Fibroblast of gingiva (primary cell): ENCODE measurements at places on chromosomes 7 and 10.

DNA sequence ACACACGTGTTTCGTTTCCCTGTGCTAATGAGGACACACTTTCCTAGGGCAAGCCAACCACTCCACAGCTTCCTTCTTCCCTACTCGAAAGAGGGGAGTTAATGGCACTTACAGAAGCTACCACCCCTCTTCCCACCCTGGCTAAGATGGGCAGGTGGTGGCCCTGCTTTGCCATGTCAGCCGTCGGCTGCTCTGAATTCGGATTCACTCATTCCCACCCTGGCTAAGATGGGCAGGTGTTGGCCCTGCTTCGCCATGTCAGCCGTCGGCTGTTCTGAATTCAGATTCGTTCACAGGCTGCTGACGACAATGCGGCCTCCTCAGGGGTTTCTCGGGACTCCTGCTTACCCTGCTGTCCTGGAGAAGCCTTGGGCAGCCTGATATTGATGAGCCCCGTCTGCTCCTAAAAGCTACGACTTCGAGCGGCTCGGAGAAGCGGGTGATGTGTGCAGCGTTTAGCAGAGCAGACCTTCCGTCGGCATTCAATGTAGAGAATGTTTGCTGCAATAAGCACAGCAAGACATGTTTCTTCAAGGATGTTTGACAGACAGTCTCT lies 56.2 kb upstream of the PPP2R2D start:
- DNase-seq: no peak

GRCh38 chr7:47194516-47195057 lies 387.3 kb downstream of the TNS3 start:
- no peak for DNase-seq

GRCh38 chr10:3495281-3495680 lies 289.7 kb downstream of the KLF6 start:
- DNase-seq: no peak

DNA sequence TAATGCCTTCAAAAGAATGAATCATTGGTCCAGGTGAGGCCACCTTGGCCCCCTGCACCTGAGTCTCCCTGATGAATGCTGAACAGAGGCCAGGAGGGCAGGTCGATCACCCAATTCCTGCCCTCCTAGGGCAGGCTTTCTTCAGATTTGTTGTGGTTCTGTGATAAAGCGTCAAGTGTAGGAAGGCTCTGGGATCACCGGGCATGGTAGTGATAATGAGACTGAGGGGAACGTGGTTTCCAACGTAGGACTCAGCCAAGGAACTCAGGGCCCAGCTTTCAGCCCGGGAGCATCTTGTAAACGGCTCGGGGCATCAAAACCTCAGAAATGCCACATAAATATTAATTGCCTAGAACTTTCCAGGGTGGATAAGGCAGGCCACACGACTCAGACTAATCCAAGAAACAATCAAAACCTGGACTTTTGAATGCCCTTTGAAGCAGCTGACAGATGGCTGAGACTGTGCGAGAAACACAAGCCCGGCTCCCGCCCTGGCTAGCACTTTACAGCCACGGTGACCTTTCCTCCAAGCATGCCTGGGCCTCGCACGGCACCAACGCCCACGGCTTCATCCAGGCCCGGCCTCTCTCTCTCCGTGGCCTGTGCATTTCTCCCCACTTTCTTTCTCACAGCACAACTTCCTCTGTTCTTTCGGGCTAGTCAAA lies 239.3 kb upstream of the GRB10 start:
- DNase-seq: no peak

DNA sequence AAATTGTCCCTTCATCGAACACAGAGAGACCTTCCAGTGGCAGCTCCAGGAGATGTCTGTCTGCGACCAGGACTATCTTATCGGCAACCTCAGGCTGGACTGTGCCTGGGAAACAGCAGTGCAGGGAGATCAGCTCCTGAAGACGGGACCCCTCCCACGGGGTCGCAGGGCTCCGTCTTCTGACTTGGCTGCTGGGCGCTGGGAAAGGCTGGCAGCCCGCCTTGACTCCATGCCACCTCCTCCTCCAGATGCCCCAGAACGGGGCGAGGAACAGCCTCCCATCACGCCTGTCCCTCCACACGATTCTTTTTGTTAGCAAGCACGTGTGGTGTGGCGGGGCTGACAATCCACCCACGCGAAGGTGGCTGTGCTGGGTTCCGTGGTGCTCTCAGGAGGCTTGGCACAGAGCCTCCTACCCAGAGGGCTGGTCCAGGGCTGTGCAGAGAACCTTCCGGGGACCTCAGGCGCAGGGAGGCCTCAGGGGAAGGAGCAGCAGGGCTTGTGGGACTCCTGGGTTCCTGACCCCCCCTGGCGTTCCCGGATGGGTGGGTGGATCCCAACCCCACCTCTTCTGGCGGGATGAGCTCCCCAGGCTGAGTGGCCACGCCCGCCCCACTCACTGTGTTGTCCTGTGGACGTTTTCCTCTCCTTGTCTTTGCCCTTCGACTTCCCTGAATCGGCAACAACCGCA lies 47.6 kb upstream of the NKX6-2 start:
- no peak for DNase-seq

DNA sequence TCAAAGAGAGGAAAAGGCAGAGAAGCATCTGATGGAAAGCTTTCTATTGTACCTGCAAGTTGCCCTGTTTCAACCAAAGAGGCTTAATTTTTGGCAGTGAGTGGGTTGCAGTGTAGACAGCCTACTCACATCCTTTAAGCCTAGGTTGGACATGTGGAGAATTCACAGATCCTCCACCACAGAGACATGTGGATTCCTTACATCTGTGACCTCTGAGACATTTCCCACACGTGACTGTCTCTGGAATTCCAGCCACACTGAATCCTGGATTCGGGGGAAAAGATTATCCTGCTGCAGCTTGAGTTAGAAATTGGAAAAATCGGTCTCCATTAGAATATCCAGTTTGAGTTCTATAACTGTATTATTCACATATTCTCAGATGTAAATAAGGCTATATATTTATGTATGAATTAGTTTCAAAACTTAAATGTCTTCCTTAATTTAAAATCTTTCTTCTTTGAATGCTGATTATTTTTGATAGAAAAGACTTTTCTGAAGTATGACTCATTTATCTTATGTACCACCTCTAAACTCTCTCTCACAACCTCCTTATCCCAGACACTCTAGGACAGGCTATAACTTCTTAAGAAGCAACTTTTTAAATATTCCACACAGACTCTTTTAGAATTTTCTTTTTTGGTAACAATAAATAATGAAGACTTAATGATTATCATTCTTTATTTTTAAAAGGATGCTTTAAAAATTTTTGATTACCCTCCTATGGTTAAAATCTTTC lies 123.3 kb downstream of the TWIST1 start:
- DNase-seq: no peak

- no peak for DNase-seq
Measured at GRCh38 chr7:112789453-112789816, 758 bp downstream of the TMEM168 start.

GRCh38 chr7:29598613-29599012 lies 35.0 kb downstream of the PRR15 start:
- no peak for DNase-seq

GRCh38 chr10:43292755-43293676 lies 26.2 kb upstream of the RASGEF1A start:
- DNase-seq: peak; percentile 31
